Stimulated activated naive CD8-positive, alpha-beta T cell treated with anti-CD3 and anti-CD28 coated beads, Interleukin-15, amount 100 ng/mL, for 72 hours (primary cell): ENCODE measurements at places on chromosomes 6 and 20.

GRCh38 chr6:34272013-34272926 lies 23.5 kb upstream of the SMIM29 start:
- DNase-seq = no peak

GRCh38 chr6:108585359-108585758 lies 24.6 kb downstream of the FOXO3 start:
- no peak for DNase-seq

- DNase-seq = no peak
Observed at GRCh38 chr6:148649454-148649963, 97.3 kb upstream of the UST start.

GRCh38 chr6:89689732-89690131 lies 51.2 kb upstream of the LYRM2 start:
- no peak for DNase-seq

DNA sequence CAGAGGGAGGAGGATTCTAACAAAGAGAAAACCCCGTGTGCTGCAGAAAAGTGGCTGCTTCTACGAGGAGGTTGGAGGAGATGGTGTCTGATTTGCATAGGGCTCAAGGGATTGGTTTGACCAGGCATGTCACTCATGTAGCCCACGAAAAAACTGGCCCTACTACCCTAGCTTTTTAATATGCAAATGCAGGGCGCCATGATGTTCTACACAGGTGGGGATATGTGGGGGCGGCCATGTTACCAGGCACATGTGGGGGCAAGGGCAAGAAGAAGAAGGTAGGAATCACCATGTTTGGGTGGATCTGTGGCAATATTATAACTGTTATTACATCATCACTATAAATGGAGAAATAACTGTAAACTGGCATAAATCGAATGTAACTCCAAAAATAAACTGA lies 9.9 kb downstream of the KIAA1755 start:
- DNase-seq = no peak

- no peak for DNase-seq
Observed at GRCh38 chr20:46635514-46636136, 15.6 kb downstream of the SLC13A3 start.

GRCh38 chr6:150238336-150238741 lies 95.5 kb downstream of the PPP1R14C start:
- no peak for DNase-seq

DNA sequence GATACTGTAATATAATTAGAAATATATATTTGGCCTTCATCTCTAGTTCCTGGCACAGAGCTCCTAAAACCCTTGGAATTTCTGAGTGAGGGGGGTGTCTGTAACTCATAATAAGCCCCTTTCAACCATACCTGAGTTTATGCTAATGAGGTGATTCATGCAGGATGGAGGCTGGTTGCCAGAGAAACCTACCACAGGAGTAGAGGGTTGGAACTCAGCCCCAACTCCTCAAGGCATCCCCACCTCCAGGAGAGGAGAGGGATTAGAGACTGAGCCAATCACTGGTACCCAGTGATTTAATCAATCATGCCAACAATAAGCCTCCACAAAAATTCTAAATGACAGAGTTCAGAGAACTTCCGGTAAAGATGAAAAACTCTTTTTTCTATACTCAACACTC lies 17.5 kb downstream of the UQCC1 start:
- DNase-seq = no peak

DNA sequence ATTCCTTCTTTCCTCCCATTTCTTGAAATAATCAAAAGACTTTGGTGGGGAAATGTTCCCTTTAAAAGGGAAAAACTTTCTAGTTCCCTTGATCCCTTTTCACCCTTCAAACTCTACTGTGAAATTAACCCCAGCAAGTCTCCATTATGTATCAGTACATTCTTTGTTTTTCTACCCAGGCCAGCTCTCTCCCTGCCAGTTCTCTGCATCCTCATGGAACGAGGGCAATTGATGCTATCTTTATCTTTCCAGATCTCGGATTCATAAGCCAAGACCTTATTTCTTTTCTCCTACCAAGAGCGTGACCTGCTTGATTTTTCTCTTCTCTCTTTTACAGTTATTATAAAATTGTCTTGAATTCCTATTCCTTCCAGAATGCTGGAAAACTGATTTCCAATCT lies 75.8 kb downstream of the ADGRB3 start:
- no peak for DNase-seq

- DNase-seq = no peak
Observed at GRCh38 chr20:5548902-5549599, 201.2 kb upstream of the SHLD1 start.

GRCh38 chr20:58852543-58853271 lies at the start of gene GNAS:
GNAS (plus strand) TSS chr20:58852716.
- peak; percentile 67 for DNase-seq

GRCh38 chr6:110699780-110700179 lies 115.5 kb downstream of the CDK19 start:
- DNase-seq = no peak

GRCh38 chr6:136783495-136784270 lies 8.6 kb downstream of the MAP3K5 start:
- no peak for DNase-seq

DNA sequence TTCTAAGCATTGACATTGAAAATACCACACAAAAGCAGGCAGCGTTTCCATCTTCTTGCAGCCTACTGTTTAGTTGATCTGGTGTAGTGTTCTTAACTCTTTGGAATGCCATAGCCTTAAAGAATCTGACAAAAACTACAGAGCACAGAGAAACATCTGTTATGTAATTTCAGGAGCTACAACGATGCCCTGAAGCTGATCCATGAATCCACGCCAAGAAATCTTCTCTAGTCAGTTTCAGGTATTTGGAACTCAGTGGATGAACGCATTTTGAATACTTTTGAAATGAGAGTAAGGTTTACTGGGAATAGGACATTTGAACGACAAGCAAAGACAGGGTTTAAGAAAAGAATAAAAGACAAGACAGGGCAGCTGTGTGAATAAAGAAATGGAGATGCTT lies 17.8 kb downstream of the ALDH8A1 start:
- DNase-seq = no peak

GRCh38 chr6:4388675-4389074 lies 253.3 kb upstream of the ECI2 start:
- no peak for DNase-seq

GRCh38 chr6:150354754-150355571 lies 13.8 kb upstream of the IYD start:
- no peak for DNase-seq

DNA sequence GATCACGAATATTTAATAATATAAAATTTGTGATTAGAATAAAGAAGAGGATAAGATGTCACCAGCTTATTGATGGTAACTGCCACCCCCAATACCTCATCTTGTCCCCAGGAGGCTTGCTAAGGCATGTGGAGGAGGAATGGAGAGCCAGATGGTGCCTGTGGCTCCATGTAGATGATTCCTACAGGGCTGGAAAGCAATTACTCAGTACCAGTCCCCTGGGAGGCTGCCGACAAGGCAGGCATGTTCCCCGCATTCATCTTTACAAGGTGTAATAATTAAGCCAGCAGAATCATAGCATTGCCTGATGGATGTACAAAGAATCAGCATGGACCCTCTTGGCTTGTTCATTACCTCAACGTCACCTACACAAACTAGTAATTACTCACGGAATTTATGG lies 155.3 kb downstream of the PLCB1 start:
- no peak for DNase-seq

- DNase-seq = no peak
Observed at GRCh38 chr6:131572686-131573415, at the start of gene ARG1. ARG1 (plus strand) TSS chr6:131573226; CDS start chr6:131573283, 57 bp downstream.

DNA sequence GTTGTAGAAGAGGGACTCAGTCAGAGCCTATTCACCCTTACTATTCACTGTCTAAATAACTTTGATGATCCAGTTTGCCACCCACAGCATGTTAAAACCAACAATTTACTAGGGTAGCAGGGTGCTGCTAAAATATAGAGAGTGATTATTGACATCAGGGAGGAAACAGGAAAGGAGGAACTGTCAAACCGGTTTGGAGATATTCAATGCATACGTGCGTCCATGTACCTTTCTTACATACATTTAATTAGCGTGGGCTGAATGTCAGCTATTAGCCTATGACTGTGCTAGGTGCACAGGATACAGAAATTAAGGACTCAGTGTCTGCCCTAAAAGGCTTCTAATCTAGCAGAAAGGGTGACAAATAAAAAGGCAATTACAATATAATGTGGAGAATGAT lies 57.2 kb downstream of the IL20RA start:
- no peak for DNase-seq

DNA sequence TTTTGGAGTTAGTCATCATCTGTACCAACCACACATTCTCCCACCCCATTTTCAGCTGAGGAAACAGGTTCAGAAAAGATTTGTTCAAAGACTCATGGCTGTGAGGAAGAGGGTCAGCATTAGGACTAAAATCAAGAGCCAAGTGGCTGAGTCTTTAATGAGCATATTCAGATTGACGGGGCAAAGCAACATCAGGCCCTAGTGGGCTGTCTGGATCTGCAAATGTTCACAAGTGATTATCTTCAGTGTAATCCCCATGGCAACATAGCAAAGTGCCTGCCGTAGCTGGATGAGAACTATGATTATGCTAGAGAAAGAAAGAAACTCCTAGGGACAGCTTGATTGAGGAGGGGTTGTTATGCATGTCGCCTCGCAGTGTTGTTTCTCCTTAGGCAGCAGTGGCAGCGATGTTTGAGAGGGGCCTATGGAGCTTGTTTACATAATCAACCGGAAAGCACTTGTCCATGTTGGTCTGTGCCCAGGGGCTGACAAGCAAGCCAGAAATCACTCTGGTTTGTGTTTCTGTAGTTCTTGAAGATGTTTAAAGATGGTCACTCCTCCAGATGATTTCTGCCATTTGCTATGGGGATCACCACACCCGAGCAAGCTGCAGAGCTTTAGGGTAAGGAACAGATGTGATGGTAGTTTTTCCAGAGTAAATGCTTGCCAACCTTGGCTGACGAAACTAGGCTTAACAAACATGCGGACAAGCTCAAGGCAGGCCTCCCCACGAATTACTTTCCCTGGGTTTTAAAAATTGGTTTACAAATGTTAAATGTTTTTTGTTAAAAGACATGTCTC lies 124.3 kb upstream of the MLIP start:
- DNase-seq = no peak

- DNase-seq = no peak
Observed at GRCh38 chr6:45587229-45588060, 209.7 kb upstream of the SUPT3H start.

DNA sequence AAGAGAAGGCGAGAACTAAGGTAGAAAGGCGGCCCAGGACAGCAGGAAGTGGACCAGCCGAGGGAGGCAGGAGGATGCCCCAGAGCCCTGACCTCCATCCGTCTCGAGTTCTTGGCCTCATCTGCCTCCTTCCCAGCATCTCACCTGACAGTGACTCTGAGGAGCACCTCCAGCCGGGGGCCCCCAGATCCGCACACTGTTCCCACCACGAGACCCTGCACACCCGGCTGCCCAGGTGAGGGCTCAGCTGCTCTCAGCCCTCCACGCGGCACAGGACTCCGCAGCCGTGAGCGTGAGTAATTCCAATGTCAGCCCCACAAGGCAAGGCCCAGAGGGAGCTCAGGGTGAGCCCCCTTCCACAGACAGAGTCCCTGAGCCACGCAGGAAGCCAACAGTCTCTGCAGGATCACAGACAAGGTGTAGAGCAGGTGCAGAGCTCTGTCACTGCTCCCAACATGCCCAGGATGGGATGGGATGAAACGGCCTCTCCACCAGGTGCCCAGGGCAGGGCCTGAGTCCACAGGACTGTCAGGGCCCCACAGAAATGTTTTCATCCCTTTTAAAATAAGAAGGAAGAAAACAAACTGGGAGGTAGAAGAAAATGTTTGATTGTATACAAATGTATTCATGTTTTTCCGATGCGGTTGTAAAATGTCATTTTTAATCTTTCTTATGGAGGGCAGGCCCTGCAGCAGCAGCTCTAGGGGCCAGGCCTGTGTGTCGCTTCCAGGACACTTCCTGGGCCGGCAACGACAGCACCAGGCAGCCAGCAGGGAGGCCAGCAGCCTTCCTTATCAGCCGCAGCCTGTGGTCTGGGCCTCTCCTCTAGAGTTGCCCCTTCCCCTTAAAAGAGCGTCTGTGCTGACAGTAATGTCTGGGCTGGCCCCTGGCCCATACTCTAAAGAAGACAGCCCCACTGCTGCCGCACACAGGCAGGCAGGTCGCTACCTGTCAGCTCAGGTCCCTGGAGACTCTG lies 66.9 kb downstream of the DLL1 start:
- DNase-seq = no peak

- no peak for DNase-seq
Observed at GRCh38 chr20:2713285-2713684, 20.7 kb downstream of the EBF4 start.

GRCh38 chr6:149060985-149061760 lies 256.3 kb upstream of the TAB2 start:
- DNase-seq = no peak

DNA sequence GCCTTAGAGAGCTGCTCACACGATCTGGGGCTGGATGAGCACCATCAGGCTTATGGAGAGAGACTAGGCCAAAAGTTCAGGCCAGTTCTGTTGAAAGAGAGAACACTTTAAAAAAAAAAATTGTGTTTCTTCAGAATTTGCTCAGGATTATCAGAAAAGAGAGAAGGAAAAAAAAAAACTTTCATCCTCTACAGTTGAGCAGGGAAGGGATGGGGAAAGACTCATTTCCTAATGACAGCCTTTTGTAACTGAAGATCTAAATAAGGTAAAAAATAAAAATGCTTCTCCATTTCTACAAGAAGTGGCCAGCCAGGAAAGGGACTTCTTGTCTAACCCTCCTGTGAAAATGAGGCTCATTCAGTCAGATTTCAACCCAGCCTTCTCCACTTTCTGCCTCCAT lies 134.8 kb downstream of the LY86 start:
- no peak for DNase-seq

- no peak for DNase-seq
Observed at GRCh38 chr6:35061102-35061615, 80.0 kb downstream of the TCP11 start.

DNA sequence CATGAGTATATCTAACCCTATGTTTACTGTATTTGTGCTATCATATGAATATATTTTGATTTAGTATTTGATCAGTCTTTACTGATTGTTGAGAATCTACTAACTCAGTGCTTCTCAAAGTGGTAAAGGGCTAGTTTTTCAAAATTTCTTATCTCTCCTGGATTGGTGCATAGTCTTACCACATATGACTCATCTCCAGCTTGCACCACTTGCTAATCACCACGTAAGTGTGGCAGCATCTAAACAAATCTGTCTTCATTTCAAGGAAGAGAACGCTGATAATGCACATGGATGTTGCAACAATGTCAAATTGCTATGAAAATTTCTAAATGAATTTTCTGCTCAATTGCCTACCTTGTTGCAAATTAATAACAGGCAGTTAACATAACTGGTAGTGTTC lies 299.5 kb downstream of the PAX1 start:
- DNase-seq = no peak

DNA sequence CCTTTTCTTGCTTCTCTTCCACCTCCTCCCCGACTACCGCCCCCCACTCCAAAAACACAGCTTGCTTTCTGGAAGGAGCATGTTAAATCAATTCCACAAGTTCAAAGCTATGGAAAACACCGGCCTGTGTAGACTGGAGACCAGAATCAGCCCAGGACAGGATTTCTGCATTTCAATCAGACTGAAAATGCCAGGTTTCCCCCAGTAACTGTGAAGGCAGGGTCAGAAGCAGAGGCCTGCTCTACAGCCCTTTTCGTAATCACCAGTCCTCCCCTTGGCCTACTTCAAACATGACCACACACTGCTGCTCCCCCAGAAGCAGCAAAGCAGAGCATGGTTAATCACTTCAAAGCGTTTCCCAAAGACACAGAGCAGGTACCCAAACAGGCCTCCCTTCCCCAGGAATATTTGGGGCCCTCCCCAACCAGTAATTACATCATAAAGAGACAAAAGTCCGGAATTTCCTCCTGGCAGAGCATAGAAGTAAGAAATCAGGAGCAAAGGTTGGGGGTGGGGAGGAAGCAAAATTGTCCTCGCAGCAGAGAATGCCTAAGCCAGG lies 38.4 kb downstream of the ZMYND8 start:
- DNase-seq = no peak
